ENCODE measurements at places on chromosomes 4 and X.

DNA sequence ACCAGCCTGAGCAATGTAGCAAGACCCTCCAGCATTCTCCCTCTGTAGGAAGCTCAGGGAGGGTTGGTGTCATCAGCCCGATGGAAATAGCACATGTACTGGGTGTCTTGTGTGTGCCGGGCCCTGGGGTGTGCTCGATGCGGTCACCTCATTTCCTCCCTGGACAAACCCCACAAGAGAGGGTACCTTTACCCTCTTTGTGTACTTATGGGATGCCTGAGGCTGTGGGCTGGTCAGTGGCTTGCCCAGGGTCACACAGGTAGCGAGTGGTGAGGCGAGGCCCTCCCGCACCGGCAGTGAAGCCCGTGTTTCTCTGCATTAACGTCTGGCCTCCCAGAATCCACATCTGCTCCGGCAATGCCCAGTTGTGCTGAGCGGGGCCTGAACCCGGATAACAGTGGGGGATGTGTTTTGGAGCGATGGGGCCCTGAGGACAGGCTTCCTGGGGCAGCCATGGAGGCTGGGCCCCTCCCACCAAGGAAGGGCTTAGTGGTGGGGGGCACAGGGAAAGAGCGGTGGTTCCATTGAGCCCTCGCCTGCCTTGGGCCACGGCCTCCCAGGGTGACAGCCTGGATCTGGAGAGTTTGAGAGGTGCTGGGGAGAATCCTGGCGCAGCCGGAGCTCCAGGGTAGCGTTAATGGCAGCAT lies 8.1 kb downstream of the PSAPL1 start:
- no peak for DNase-seq

- DNase-seq = peak; percentile 17
These were observed 119.2 kb upstream of the EDNRA start for GRCh38 chr4:147361726-147362125.

- no peak for DNase-seq
These were observed 24.4 kb downstream of the NAF1 start for GRCh38 chr4:163142246-163142645.

DNA sequence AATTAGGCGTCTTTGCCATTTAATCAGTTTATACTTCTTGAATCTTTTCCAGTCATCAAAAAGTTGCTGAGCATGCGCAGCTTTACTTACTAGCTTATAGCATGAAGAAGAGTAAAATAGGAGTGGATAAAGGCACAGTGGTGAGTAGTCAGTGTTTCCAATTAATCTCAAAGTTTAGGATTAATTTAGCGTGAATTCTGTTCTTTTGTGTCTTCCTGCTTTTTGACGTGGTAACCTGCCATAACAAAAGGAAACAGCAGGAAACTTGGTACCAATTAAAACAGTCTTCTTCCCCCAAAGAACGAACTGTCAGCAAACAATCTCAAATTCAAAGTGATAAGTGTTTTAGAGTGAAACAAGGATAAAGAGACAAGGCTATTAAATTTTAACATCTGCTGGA lies 61.9 kb downstream of the TET2 start:
- DNase-seq = no peak

DNA sequence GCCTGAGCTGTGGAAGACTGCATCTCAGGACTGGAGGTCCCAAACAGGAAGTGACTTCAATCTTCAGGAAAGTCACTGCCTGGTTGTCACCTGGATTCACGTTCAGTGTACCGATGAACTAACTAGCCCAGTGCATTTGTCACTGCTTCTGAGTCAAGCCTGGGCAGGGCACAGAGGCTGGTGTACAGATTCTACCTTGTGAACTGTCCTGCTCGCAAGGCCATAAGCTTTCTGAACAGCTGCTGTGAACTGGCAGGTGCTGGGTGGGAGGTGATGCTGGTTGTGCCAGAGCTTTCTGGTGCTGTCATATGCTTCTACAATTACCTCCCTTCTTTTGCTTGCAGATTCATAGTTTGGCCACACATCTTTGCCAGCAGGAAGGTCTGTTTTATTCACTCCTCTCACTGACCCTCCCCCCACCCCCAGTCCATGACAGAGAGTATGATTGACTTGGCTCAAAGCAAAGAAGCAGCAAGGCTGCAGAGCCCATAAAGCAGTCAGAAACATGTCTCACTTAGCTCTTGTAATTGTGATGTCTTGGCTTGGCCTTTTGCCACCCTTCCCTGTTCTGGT lies 40.5 kb downstream of the ZCCHC12 start:
- no peak for DNase-seq

- DNase-seq = no peak
These were observed 190.1 kb upstream of the BMP3 start for GRCh38 chr4:80840396-80840795.

- no peak for DNase-seq
These were observed 4.8 kb upstream of the TIMP1 start for GRCh38 chrX:47577424-47577823.

- DNase-seq = no peak
These were observed 33.2 kb upstream of the MSANTD1 start for GRCh38 chr4:3215733-3216132.

DNA sequence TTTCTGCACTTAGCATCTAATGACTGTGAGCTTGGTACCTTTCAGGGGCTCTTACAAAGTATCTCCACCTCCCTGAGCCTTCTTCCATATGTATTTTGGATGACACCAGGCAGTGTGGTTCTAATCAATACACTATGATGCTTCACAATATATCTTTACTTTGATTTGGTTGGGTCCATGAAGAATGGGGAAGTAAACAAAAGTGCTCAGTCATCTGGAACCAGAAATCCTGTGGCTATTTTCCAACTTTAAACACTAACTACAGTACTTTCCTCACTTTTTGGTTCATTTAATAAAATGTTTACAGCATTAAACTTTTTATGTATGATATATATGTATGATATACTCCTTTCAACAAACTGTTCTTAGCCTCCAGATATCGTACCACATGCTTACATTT lies 216.4 kb upstream of the AFF2 start:
- DNase-seq = no peak

Data from amniotic stem cell (primary cell).